Stimulated activated CD4-positive, alpha-beta T cell treated with anti-CD3 and anti-CD28 coated beads, Interleukin-1b, Interleukin-23, amount 100 ng/mL, for 24 hours (primary cell): ENCODE measurements at places on chromosomes 1 and 21.
A peak's percentile ranks its signal among the peaks of the same experiment; 100 is the strongest.

DNA sequence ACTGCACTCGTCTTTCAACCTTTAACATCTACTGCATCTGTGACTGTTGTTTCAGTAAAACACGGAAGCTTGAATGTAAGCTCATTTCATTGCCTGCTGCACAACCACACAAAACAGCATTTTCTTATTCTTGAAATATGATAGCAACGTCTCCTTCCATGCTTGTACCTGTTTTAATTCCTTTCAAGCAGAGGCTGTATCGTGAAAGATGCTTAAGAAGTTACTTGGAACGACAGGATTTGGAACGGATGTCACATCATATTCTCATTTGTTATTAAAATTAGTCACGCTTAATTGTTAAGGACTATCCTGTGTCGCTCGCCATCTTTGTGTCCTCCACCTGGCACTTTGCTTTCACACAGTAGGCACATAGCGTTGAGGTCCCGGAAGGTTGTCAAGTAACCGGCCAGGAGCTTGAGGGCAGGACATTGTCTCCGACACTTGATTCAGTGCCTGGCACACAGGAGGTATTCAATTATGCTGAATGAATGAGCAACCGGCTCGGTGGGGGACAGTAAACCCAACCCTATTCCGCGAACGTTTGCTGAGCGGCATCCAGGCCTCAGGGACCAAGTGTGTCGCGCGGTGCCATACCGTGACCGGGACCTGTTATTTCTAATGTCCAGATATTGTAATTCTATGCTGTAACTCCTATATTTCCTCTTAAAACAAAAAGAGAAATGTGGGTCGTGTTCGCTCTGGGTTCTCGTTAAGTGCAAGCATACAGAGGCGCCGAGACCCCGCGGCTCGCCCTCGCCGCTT, 499 bp upstream of the SH3GLB1 start:
- no peak for DNase-seq

GRCh38 chr1:26009796-26010447, 11.7 kb upstream of the EXTL1 start:
- no peak for DNase-seq

DNA sequence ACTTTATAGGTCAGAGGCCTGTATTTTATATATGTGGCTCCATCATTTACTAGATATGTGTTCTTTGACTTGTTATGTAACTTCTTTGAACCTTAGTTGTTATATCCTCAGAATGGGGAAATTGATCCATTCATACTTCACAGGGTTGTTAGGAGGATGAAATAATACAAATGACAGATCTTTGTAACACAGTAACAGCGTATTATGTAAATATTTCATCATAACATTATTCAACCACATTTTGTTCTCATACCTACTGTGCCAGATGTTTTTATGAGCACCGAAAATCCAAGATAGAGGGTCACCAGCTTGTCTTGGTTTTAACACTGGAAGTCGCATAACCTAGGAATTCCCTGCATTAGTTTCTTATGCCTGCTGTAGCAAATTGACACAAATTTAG, 3.3 kb downstream of the SUCO start:
- DNase-seq = no peak

DNA sequence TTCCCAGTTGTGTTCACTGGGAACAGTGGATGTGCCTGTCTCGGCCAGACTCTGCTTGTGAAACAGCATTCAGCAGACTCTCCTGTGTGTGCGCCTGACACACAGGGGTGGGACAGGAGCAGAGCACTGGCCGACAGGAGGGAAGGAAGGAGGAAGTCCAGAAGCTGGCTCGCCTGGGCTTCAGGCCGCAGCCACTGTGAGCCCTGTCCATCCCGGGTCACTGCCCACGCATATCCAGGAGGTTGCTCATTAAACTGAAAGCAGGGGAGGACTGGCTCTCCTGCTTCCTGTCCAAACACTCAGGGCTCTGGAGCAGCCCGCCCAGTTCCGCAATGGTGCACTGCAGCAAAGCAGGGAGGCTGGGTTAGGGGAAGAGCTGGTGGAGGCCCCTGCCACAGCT, 218.7 kb upstream of the VAMP3 start:
- DNase-seq = no peak

- no peak for DNase-seq
Measured at GRCh38 chr21:25330266-25330665, 277.0 kb downstream of the MRPL39 start.

DNA sequence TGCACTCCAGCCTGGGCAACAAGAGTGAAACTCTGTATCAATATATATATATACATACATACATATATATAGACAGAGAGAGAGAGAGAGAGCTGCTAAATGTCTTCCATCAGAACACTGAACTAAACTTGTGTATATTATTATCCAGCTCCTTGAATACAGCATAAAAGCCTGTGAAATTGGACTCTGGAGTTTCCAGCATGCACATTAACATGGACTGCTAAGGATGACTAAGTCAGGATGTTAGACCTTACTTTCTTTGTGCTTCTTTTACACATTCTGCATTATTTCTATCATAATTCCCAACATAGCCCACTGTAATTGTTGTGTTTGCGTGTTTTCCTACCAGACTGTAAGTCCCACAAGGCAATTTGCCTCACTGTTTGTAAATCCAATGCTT, 259.1 kb downstream of the TGFB2 start:
- no peak for DNase-seq

DNA sequence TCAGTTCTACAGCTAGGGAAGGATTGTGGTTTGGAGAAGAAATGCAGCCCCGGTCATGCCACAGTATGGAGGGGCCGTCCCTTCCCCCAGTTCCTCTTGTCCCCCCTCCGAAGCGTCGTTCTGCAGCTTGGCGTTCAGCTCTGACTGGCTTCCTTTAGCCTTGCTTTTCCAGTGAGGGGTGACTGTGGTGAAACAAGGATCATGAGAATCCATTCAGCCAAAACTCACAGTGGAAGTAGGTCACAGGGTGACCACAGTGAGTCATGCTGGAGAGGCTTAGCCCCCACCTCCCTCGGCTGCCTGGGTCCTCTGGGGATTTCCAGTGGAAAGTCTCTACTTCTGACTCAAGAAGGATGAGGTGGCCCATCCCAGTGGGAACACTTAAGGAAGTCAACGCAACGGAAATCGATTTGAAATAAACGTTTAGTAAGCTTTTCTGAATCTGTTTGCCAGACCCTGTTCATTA, 37.3 kb upstream of the COL6A2 start:
- no peak for DNase-seq

- no peak for DNase-seq
Measured at GRCh38 chr1:231075020-231075419, 35.0 kb upstream of the FAM89A start.

- DNase-seq = no peak
Measured at GRCh38 chr1:228013131-228013934, 6.5 kb downstream of the WNT3A start.

- no peak for DNase-seq
Measured at GRCh38 chr1:56644919-56645676, at the start of gene PRKAA2. TSS of gene PRKAA2 (plus strand) at chr1:56645314. CDS start at chr1:56645388, 74 bp downstream.

GRCh38 chr1:966704-967300, 520 bp downstream of the PLEKHN1 start:
- DNase-seq = peak; percentile 83

DNA sequence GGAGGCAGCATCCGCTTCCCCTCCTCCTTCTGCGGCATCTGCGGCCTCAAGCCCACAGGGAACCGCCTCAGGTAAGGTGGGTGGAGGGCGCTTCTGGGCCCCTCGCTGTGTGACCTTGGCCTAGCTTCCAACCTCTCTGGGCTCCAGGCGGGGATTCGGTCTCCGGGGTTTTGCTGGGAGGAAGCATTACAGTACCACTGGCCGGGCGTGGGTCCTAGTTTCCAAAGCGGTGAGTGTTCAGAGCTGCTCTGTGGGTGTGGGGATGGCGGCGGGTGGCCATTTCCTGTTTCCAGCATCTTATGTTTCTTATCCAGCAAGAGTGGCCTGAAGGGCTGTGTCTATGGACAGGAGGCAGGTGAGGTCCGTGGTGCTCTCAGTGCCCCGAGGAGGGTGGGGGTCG, 11.6 kb downstream of the FAAH start:
- DNase-seq = no peak

DNA sequence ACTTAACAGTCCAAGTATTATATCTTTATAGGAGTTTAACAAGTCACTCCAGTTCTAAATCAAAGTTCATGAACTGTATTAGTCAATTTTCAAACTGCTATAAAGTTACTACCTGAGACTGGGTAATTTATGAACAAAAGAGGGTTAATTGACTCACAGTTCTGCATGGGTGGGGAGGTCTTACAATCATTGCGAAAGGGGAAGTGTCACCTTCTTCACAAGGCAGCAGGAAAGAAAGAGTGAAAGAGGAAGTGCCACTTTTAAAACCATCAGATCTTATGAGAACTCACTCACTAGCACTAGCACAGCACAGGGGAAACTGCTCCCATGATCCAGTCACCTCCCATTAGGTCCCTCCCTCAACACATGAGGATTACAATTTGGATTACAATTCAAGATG, 70.0 kb downstream of the CLCA4 start:
- no peak for DNase-seq

- no peak for DNase-seq
Measured at GRCh38 chr1:15785683-15786082, 21.8 kb downstream of the UQCRHL start.

DNA sequence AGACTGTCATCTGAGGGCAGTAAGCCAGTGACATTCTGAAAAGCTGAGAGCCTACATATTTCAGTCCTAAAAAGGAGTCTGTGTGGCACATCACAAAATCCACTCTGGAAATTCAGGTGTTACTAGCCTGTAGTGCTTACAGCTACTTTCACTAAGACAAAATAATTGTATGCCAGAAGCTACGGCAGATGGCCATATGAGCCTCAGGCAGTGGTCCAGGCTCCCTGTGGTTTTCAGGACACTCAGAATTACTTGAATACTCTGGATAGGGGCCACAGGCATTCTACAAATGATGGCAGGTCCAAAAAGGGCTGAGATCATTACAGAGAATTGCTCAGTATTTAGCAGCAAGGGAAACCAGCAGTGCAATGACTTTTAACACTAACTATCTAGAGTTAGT, 527.1 kb downstream of the MRPL39 start:
- DNase-seq = no peak

- DNase-seq = peak; percentile 15
Measured at GRCh38 chr1:201739492-201740085, 89.4 kb upstream of the IPO9 start.

DNA sequence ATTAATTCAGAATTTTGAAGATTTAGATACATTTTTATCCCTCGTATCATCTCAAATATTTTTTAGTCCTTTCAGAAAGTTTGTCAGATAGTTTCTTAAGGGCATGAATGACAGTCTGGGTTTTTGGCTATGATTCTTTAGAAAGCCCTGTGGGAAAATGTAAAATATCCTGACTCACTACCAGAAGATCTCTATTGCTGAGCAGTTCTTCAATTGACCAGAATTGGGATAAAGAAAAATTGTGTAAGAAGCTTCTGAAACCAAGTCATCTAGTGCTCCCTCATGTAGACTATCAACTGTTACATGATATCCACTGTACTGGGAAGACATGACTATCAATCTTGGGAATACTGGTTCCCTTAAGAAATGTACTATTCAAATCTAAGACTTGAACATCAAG, 608.3 kb upstream of the CHRM3 start:
- DNase-seq = no peak

GRCh38 chr21:26136671-26137070, 33.9 kb downstream of the APP start:
- DNase-seq = no peak

DNA sequence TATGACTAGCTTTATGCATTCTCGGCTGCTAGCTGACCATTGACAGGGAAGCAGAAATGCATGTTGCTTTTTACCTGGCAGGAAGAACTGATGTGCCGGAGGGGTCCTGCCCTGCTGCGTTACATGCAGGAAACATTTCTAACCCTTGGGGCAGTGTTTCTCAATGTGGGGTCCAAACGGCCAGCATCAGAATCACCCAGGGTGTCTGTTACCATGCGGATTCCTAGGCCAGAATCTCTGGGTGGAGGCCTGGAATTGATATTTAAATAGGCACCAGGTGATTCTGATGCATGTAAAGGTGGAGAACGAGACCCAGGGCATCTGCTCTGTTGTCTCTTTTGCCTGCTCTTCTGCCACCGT, 182.7 kb downstream of the PCP4 start:
- DNase-seq = no peak

GRCh38 chr1:6378096-6378746, 15.3 kb downstream of the ACOT7 start:
- no peak for DNase-seq

GRCh38 chr1:37391211-37392011, 83.0 kb upstream of the ZC3H12A start:
- no peak for DNase-seq

GRCh38 chr1:36067871-36068270, 16.0 kb upstream of the TEKT2 start:
- DNase-seq = no peak

DNA sequence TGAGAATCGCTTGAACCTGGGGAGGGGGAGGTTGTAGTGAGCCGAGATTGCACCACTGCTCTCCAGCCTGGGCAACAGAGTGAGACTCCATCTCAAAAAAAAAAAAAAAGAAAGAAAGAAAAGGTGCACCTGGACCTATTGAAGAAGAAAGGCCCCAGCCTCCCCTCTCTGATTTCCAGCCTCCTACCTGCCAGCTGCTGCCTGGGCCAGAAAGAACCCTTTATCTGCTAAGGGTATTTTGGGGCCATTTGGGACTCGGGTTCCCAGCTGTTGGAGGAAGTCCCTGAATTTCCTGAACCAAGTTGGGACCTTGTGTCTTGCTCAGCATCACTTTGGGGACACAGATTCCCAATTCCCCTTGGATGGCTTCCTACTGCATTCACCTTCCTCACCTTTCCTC, 3.9 kb upstream of the TNFRSF8 start:
- no peak for DNase-seq

GRCh38 chr1:61851235-61851634, 109.0 kb downstream of the PATJ start:
- DNase-seq = no peak

DNA sequence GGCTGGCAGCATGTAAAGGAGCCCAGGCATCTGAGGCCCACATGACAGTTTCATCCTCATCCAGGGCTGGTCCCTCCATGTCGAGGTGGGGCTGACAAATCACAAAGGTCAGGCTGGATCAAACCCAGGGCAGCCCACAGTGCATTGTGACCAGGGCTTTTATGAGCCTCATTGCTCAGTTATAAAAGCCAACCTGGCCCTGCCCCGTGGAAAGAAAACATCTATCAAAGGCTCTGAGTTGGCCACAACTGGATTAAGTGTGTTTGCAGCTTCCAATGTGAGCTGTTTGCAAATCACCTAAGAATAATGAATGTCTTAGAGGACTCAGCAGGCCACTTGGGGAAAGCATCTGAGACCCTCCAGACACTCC, 45.4 kb downstream of the GRHL3 start:
- no peak for DNase-seq
